Stimulated activated CD8-positive, alpha-beta memory T cell treated with anti-CD3 and anti-CD28 coated beads, Interleukin-7, amount 100 ng/mL, for 1 hour (primary cell): ENCODE measurements at places on chromosomes 6 and 20.

DNA sequence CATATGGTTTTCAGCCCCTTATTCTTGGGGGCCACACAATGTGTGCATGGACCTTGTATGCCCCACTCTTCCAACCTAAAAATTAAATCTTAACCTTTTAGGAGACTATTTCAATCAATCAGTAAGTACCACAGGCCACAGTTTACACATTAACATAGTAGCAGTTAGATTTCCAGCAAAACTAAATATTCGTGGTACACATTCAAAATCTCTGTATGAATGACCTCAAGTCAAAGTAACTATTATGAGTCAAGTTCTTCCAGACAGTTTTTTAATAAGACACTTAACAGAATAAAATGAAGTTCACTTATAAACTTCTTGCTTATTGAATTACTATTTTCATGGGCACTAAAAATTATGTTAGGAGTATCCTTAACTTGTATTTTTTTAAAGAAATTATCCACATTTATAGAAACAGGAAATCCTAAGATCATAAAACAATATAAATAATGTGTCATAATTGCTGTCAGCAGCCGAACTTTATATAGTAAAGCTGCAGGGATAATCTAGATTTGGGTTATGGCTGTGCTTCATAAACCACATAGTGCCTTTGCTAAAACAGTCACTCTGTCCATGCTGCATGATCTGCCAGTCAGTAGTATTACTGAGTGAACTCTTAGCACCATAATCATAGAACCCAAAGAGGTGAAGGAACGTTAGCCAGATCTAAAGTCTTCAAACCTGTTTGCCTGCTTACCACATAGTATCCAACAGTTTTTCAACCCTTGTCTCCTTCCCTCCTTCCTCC lies 21.7 kb downstream of the SEC63 start:
- DNase-seq: no peak

GRCh38 chr6:91392951-91393350 lies 806.1 kb upstream of the MAP3K7 start:
- DNase-seq: no peak

DNA sequence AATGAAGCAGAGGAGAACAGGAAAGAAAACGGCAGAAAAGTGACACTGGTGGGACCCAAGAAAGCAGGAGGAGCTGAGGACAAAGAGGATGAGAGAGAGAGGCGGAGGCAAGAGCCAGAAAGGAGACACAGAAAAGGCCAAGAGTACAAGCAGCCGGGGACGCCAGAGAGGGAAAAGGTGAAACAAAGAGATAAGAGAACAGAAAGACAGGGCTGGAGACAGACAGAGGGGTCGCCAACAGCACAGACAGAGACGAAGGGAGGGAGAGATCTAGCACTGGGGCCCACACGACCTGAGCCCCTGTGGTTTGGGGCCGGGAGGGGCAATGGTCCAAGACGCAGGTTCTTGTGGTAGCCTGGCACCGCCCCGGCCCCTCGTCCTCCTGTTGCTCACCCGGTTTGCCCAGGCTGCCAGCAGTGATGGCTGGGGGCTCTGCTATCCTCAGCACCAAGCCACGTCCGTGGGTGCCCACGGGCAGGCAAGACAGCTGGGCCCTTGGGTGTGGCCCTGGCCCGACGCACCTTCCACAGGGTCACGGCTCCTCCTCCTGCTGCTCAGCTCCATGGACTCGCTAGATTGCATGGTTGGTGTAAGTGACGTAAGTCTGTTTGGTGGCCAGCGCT lies 123.5 kb downstream of the GRM4 start:
- no peak for DNase-seq

- no peak for DNase-seq
Observed at GRCh38 chr6:83403191-83403590, 27.7 kb downstream of the ME1 start.

DNA sequence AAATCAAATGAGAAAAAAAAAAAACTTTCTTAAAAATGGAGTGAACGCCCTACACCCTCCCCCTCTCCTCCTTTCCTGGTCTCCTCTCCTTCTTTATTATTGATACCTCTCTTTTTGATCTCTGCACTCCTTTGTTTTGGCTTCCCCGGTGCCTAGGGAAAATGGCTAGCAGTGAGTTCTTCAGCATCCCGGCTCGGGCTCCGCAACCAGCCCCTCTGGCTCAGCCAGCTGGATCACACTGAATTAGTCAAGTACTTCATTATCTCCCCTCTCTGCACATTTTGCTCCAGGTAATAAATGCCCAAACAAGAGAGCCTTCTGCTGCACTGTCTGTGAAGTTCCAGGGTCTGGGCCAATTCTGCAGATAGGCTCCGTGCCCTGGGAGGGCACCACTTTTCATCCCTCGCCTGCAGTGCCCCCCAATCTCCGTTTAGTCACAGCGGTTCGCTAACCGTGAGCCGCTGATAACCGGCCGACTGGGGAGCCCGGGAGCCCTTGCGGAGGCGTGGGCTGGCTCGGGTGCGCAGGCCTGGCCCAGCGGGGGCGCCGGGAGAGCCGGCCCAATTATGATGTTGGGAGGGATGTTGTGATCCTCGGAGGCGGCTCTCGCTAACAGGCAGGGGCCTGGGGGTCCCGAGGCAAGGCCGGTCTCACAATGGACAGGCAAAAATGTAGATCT lies 301.9 kb downstream of the TFAP2A start:
- no peak for DNase-seq

- no peak for DNase-seq
Observed at GRCh38 chr20:51128198-51128597, 105.3 kb upstream of the KCNG1 start.

DNA sequence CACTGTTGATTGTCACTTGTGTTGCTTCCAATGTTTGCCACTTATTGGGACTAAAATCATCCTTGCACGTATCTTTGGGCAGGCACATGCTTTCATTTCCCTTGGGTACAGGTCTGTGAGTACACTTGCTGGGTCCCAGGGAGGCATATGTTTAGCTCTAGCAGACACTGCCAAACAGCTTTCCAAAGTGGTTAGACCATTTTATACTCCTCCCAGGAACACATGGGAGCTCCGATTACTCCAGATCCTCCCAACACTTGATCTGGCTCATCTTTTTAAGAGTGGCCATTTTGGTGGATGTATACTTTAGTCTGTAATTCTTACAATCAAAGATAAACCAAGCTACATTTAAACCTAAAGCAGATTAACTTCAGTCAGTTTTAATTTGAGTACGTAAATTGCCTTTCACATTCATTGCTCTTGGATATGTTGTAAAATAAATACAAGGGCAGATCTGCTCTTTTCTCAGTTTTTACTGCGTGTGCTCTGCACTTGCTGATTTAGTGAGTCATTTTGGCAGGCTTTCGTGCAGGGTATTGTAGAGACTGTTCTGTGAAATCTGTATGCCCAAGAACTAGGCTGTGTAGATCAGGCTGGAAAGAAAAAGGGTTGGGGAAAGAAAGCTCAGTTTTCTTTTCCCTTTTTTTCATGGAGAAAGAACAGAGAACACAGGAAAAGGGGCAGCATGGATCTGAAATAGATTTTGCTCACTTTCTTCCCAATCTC lies 19.5 kb downstream of the SLC22A1 start:
- no peak for DNase-seq

DNA sequence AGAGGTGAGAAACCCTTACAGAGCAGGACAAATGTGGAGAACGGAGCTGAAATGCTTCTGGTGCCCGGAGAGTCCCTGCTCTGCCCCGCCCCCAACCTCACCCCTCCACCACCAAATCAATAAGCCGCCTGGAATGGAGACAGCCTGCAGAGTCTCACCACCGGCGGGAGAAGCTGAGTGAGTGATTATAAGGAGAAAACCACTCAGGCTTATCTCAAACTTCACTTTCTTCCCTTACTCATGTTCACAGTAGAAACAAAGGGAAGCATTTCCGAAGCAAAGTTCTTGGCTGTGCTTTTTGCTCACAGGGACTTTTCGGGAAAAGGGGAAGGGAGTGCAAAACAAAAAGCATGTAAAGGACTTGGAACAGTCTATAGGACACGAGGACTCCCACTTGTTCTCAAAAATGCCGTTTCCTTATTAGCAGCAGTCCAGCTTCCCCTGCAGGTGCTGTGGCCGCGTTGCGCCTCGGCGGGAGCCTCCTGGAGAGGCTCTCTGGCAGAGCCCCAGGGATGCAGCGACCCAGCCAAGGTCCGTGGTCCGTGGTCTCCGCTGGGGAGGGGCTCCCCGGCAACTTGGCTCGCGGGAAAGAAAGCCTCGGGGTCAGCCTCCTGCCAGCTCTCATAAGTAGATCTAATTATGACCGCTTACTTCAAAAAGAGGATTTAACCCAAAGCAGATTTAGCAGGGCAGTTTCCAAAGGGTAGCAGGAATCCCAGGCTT lies 64.8 kb upstream of the TMEM30A start:
- no peak for DNase-seq

GRCh38 chr20:17882065-17882833 lies 86.3 kb downstream of the SNX5 start:
- DNase-seq: no peak

DNA sequence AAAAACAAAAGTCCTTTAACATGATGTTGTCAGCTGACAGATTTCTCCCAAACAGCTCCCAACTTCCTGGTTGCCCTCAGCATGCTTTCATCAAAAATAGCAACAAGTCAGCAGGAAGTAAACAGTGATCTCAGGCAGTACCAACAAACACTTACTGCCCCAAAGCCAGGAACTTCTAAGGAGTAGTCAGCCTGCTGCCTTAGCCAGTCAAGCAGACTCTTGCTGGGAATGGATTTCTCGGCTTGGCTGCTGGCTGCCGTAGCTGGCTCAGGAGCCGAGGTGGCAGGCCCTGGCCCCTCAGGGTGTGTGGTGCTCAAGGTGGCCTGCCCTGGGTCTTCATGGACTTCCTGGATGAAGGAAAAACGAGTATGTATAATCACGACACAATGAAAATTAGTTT lies 46.6 kb upstream of the EMILIN3 start:
- no peak for DNase-seq

- DNase-seq: no peak
Observed at GRCh38 chr6:165835410-165835851, 172.4 kb upstream of the PDE10A start.

DNA sequence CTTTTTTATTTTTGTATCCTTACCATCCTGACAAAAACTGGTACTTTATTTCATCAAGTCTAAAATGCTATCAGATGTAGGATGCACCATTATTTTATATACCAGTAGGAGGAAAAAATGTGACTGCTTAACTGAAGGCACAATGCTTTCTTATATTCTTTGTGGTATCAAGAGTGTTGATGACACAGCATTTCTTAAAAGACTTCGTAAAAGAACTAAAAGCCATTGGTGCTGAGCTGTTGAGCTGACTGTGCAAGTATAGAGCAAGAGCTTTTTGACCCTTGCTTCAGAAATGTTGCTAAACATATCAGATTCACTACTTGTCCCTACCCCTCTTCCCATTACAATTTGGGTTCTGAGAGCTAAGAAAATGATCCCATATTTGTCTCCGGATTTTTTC lies 17.5 kb downstream of the SF3B5 start:
- DNase-seq: no peak

GRCh38 chr20:41003143-41003935 lies 25.3 kb upstream of the TOP1 start:
- DNase-seq: peak; percentile 23

GRCh38 chr20:37179683-37180524 lies 556 bp upstream of the MROH8 start:
- DNase-seq: no peak

GRCh38 chr6:125867483-125867942 lies 76.8 kb downstream of the NCOA7 start:
- DNase-seq: no peak

DNA sequence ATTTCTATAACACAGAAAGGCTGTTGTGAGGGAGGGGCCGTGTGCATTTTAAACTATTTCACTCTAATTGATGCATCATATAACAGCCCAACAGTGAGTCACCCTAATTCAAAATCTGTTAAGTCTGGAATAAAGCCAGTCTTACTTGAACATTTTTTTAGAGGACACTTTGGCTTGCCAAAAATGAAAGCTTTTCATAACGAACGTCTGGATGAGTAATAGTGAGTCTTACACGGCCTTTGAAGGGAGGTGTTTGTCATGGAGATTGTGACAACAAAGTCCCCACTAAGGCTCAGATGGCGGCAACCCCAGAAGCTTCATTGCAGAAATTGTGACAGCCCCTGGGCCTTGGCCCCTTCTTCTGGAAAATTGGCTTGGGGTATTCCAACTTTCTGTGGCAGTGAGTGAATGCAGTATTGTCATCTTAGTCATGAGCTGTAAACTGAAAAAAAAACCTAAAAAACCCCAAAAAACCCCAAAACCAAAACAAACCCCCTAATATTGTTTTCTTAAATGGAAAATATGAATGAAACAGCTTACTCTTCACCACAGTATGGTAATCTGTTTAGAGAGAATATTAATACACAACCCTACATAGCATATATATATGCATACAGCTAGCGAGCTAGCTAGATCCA lies 92.6 kb upstream of the CLDN20 start:
- peak; percentile 45 for DNase-seq

GRCh38 chr6:151722342-151722741 lies 85.1 kb upstream of the ESR1 start:
- DNase-seq: no peak

DNA sequence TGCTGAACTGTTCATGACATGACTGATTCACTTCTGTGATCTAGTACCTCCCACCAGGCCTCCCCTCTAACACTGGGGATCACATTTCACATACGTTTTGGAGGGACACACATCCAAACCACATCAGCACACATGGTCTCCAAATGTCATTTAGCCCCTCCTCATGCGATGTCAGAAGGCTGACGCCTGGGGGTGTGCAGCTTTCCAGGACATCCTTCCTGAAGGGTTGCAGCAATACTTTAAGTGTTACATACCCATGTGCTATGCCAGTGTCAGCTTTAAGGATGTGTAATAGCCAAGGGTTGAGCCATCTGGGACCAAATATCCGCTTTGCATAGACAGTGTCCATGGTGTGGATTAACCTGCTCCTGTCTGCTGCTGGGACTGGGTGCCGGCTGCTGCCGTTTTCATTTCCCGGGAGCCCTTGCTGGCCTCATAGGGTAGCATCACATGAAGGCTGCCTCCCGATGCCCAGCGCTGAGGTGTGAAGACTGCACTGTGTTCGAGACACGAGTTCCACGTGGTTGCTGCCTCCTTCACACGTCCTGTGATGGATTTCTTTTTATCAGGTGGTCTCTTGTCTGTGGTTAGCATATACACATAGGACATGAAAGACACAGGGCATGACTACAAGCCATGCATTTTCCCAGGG lies 219.0 kb downstream of the THBS2 start:
- no peak for DNase-seq

- no peak for DNase-seq
Observed at GRCh38 chr6:107056796-107057195, 28.8 kb downstream of the MTRES1 start.

DNA sequence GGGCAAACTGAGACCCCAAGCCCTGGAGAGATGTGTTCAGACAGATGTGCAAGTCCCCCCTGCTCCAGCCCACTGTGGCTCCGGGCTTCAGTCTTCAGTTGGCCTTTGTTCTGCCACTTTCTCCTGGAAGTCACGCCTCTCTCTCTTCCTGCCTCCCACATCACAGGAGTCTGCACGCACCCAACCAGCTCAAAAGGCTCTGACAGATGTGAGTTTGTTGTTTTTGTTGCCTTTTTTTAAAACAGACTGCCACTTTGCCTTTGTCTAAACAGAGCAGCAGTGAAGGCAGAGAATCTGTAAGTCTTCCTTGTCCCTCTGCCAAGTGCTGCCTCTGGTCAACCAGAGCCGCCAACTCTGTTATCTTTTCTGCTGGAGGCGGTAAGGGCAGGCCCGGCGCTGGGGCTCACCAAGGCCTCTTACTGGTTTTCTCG lies 149.7 kb downstream of the TFAP2C start:
- DNase-seq: no peak
